ENCODE measurements at places on chromosomes 13 and 19. TPM values are rescaled to one million over a fixed set of nuclear protein-coding genes. Genes with fewer than 3 reads are reported as not detected.
A peak's percentile ranks its signal among the peaks of the same experiment; 100 is the strongest.

RSPH6A gene
- under 0.01 TPM for total RNA-seq

- peak; percentile 9 for DNase-seq
Observed at GRCh38 chr13:26185720-26186117, 36.4 kb downstream of the RNF6 start.

CPAMD8 gene
- 1.9 TPM for total RNA-seq

DNA sequence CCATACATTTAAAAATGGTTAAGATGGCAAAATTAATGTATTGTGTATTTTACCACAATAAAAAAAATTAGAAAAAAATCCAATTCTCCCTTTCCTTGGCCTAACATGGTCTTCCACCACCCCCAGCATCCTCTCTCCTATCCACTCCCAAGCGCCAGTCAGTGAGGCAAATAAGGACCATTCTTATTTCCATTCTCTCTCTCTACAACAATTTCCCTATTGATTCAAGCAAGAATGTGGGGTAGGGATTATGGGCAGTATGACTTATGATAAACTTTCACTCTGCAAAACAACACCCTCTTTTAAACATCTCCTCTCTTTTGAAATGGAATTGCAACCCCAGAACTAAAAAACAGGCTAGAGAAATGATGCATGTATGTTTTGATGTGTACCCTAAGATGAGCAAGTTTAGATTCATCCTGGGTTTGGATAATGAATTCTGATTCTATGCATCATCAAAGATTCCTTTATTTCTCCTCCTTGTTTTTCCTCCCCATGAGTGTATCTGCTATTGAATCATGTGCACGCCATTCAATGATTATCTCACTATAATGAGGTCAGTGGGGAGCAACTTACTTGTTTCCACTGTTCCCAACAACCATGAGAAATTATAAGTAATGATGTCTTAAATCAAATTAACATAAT, 3.5 kb downstream of the STARD13 start:
- peak; percentile 96 for DNase-seq

- DNase-seq: no peak
Observed at GRCh38 chr13:97135883-97136282, 86.2 kb upstream of the MBNL2 start.

GRCh38 chr19:12864143-12864542, 17.1 kb downstream of the DNASE2 start:
- no peak for DNase-seq

GRCh38 chr13:111153977-111154332, 38.8 kb downstream of the ARHGEF7 start:
- peak; percentile 12 for DNase-seq

DNA sequence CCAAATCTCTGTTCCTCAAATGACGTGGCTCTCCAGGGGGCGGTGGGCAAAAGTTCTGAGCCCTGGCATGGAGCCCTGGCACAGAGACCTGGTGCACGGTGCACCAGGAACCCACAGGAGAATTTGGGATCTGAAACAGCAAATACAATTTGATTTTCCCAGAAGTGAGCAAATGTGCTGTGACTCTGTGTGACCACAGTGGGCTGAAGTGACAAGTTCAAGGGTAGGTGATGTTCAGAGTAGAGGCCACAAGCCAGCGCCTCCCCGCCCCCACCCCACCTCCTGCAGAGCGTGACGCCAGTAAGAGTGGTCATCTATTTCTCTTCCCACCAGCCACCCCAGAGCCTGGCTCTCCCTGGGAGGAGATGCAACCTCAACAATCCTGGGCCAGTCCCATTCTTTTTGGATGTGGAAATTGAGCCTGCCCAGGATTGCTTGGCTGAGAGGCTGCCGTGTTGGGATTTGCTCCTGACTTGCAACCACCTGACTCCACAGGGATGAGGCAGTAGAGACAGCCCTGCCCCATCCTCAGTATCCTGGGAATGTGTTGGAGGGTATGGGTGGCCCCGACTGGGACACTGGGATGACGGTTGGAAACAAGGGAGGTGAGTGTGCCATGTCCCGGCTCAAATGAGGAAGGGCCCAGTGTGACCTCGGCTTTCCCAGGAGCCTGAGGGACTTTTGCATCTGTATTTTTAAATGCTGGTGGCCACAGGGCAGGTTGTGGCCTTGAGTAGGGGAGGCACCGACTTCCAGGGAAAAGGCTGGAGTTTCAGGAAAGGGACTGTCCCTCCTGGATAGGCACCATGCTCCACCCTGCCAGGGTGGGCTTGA, 11.1 kb upstream of the BCL3 start:
- DNase-seq: no peak

- DNase-seq: no peak
Observed at GRCh38 chr13:52961256-52961910, 67.2 kb upstream of the OLFM4 start.

- no peak for DNase-seq
Observed at GRCh38 chr19:34461375-34462100, 20.0 kb upstream of the WTIP start.

CRLF1 gene
- total RNA-seq: 0.64 TPM

- DNase-seq: no peak
Observed at GRCh38 chr13:43150369-43151207, 127.2 kb downstream of the DNAJC15 start.

GRCh38 chr13:45138282-45138681, 18.0 kb downstream of the GTF2F2 start:
- DNase-seq: no peak

- DNase-seq: no peak
Observed at GRCh38 chr19:7914598-7915045, at the start of gene TGFBR3L. Gene TGFBR3L (plus strand): TSS chr19:7914830.

CD177 gene
- 0.26 TPM for total RNA-seq

ZNF541 gene
- total RNA-seq: not detected

DNA sequence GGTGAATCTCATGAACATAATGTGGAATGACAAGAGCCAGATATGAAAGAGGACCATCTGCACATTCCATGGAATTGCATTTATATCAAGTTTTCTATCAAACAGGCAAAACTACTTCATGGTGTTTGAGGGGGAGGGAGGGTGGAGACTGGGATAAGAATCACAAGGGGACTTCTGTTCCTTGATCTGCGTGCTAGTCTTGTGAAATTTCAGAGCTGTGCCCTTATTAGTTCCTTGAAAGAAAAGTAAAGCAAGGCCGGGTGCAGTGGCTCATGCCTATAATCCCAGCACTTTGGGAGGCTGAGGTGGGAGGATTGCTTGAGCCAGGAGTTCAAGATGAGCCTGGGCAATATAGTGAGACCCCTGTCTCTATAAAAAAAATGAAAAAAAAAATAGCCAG, 30.2 kb upstream of the CEBPG start:
- no peak for DNase-seq

GRCh38 chr13:25037057-25037813, 58.7 kb upstream of the PABPC3 start:
- DNase-seq: peak; percentile 50

HSH2D gene
- total RNA-seq: 0.26 TPM

- no peak for DNase-seq
Observed at GRCh38 chr13:32408296-32409000, 19.5 kb downstream of the N4BP2L1 start.

POU4F1 gene
- total RNA-seq: not detected

- no peak for DNase-seq
Observed at GRCh38 chr13:36217456-36217855, 3.1 kb upstream of the SOHLH2 start.

MEDAG gene
- total RNA-seq: not detected

- DNase-seq: no peak
Observed at GRCh38 chr13:19239114-19239860, 57.7 kb upstream of the TUBA3C start.

GRCh38 chr19:902093-902370, 8.7 kb downstream of the RNU6-9 start:
- no peak for DNase-seq

ATP4B gene
- not detected for total RNA-seq

KLK11 gene
- total RNA-seq: 52.0 TPM

S1PR2 gene
- 1.3 TPM for total RNA-seq

PSG1 gene
- total RNA-seq: not detected

CNMD gene
- total RNA-seq: not detected

OR4F17 gene
- total RNA-seq: not detected

CCNE1 gene
- 6.1 TPM for total RNA-seq

ZNF112 gene
- 7.2 TPM for total RNA-seq

- no peak for DNase-seq
Observed at GRCh38 chr13:28849441-28849840, 29.3 kb downstream of the MTUS2 start.

DNA sequence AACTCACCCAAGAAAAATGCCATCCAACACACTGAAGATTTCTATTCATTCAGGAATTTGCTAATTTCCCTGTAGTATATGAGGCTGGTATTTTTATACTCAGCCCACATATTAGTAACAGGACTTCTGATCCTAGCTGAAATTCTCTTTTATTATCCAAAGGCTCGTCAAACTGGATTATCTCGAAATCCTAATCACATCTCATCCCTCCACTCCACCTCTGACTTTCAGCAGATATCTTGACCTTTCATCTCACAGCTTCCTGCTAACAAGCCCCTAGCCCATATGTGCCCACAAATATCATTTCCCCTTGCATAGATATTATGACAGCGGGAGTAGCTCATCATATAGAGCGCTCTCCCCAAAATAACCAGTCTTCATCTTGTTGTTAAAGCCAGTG, 279.7 kb downstream of the FGF14 start:
- DNase-seq: no peak

BRCA2 gene
- 0.53 TPM for total RNA-seq

ZNF320 gene
- total RNA-seq: 12.3 TPM

GRCh38 chr13:27043013-27043412, 128.6 kb downstream of the USP12 start:
- DNase-seq: peak; percentile 88

DNA sequence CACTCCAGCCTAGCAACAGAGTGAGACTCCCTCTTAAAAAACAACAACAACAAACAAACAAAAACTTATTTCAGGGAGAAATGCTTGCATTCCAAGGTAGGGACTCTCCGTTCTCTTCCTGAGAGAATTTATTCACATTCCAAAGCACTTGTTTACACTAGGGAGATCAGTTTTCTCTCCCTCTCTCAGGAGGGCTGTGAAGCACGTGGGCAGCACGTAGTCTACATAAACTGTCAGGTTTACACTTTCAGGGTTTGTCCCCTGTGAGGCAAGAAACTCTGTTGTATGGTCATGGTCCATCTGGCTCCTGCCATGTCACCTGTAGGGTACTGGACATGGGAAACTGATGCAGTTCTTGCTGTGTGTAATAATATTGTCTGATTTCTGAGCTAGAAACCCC, 31.6 kb downstream of the WDR87 start:
- no peak for DNase-seq

DNA sequence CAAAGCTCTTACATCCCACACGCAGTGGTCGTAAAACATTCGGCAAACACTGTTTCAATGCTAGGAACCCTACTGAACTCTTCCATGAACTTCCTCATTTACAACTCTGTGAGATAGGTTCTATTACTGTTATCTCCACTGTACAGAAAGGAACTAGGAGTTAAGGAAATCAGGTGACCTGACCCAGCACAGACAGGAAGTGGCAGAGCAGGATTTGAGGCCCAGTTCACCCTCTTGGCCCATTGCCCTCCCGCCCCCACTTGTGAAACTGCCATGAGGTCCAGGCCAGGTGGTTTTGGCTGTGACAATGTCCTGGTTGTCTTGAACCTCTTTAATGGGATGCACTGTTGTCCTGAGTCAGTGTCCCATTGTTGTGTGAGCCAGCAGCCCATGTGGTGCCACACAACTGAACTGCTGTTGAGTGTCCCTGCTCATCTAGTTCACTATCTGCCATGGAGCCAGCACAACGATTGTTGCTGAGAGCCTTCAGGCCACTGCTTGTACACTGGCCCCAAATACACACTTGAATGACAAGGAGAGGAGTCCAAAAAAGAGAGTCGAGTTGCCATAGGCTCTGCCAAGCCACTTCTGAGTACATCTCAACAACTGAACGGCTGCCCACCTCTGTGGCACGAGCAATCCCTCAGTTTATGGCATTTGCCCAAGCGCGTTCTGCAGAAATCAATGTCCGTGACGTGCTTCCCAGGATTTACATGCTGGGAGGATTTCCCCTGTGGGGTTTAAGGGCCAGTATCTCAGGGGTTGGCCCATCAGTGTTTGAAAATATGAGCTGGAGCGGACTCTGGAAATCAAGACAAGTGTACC, 484.6 kb downstream of the TSHZ3 start:
- DNase-seq: no peak

POU2F2 gene
- total RNA-seq: 0.26 TPM

GRCh38 chr19:862581-863314, 3.3 kb downstream of the CFD start:
- DNase-seq: peak; percentile 62

OSCAR gene
- total RNA-seq: 0.64 TPM

DNA sequence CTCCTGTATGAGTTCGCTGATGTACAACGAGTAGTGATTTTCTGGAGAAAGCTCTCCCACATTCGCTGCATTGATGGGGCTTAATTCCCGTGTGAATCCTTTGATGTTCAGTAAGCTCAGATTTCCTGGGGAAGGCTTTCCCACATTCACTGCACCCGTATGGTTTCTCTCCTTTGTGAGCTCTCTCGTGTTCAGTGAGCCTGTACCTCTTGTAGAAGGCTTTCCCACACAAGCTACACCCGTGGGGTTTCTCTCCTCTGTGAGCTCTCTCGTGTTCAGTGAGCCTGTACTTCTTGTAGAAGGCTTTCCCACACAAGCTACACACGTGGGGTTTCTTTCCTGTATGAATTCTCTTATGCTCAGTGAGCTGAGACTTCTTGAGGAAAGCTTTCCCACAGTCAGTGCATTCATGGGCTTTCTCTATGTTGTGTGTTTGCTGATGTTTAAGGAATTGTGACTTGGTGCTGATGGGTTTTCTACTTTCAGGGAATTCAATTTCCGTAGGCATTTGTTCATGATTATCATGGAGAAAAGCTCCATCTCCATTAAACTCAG, 3.5 kb upstream of the ZNF577 start:
- DNase-seq: no peak

- DNase-seq: peak; percentile 5
Observed at GRCh38 chr19:50486823-50487515, 10.3 kb upstream of the GARIN5A start.

DNA sequence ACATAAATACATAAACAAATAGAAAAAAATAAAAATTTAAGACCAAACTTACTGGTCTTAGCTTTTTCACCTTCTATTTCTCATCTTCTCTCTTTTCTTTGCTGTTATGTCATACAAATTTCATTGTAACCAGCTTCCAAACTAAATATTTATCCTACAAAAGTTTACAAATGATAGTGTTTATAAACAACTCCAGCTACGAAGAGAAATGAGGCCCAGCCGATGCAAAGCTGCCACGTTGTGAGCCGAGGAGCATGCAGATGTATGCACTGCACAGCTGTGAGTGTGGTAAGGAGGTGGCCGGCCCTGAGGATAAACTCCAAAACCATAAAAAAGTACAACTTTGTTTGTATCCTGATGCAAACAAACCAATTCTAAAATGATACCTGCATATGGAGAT, 642.4 kb upstream of the SGCG start:
- no peak for DNase-seq

GRCh38 chr13:25762795-25763377, 288.9 kb downstream of the SHISA2 start:
- no peak for DNase-seq

DNA sequence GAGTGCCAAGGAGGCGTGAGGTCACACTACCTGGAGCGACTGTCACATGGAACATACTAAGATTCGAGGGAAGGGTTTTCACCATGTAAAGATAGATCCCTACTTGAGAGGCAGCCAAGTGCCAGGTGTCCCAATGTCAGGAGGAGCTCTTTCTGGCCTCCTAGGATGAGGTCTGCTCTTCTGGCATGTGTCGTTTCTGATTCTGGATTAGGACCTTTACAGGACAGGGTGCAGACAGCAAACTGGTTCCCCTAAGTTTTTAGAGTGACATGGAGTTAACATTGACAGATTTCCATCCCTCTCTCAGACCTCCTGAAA, 75.3 kb downstream of the ZNF536 start:
- DNase-seq: no peak

ZNF132 gene
- 5.8 TPM for total RNA-seq

- peak; percentile 20 for DNase-seq
Observed at GRCh38 chr19:19098084-19098702, 34.4 kb downstream of the SLC25A42 start.
